ENCODE measurements at places on chromosomes 11 and 22. TPM values are rescaled to one million over a fixed set of nuclear protein-coding genes. Genes with fewer than 3 reads are reported as not detected.
A peak's percentile ranks its signal among the peaks of the same experiment; 100 is the strongest.

Gene CCDC89
- 1.4 TPM for polyA plus RNA-seq

- peak; percentile 57 for DNase-seq
Measured at GRCh38 chr22:43186272-43187170, at the start of gene TTLL12. TSS of gene TTLL12 (minus strand) at chr22:43187134. CDS start at chr22:43187069, 65 bp downstream.

Gene UBQLNL
- polyA plus RNA-seq = 0.15 TPM

GRCh38 chr11:44775366-44775984 is 48.7 kb downstream of the TSPAN18 start:
- no peak for DNase-seq

DNA sequence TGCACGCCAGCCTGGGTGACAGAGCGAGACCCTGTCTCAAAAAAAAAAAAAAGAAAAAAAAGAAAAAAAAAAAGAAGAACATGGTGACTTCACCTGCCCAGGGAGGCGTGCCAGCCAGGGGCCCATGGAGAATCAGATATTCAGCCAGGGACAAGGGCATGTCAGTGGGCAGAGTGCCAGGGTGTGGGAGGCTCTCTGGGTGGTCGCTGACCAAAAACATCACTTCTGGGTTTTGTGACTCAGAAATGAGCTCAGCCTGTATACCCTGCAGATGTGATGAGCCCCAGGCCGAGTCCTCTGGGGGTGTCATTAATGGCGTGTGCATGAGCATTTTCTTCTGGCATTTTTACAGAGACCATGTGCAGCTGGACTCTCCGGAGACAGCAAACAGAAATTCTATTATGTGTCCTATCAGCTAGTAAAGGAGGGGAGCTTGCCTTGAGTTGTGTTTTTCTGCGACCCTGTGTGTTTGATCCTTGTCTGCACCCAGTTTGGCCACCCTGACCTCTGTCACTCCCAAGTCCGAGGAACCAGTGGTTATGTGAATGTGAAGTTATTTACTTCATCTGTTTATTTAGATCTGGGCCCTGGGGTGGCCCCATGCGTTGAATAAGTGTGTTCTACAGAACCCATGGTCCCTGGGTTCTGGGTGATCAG is 53.6 kb downstream of the BCR start:
- peak; percentile 52 for DNase-seq

DNA sequence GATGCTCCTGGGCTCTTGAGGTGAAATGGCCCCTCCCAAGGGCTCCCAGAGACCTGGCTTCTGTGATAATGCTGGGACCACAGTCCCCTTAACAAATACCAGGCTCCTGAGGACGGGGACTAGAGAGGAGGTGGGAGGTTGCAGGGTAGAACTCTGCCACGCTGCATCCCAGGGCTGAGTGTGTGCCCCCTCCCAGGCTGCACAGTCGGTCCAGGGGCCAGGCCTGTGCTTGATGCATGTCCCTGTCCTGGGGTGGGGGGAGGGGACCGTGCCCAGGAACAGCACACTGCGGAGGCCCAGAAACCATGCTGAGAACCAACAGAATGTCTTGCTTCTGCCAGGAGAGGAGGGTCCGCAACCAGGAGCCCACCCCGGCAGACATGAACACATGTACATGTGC is 9.3 kb downstream of the CSF2RB start:
- DNase-seq = no peak

DNA sequence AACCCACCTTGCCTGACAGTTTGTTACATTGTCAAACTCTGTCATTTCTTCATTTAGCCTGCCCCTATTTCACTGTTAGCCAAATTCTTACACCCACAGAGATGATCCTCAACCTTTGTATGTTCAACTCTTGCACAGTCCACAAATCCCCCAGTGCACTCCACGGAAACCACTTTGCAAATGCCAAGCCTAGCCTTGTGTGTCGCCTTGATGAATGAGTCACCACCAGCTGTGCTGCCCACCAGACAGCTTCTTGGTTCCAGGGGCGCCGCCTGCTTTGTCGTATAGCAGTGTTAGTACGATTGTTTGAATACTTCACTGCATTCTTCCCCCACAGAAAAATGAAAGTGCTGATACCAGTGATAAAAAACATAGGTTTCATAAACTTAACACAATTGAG is 686.3 kb downstream of the NTM start:
- DNase-seq = no peak

DNA sequence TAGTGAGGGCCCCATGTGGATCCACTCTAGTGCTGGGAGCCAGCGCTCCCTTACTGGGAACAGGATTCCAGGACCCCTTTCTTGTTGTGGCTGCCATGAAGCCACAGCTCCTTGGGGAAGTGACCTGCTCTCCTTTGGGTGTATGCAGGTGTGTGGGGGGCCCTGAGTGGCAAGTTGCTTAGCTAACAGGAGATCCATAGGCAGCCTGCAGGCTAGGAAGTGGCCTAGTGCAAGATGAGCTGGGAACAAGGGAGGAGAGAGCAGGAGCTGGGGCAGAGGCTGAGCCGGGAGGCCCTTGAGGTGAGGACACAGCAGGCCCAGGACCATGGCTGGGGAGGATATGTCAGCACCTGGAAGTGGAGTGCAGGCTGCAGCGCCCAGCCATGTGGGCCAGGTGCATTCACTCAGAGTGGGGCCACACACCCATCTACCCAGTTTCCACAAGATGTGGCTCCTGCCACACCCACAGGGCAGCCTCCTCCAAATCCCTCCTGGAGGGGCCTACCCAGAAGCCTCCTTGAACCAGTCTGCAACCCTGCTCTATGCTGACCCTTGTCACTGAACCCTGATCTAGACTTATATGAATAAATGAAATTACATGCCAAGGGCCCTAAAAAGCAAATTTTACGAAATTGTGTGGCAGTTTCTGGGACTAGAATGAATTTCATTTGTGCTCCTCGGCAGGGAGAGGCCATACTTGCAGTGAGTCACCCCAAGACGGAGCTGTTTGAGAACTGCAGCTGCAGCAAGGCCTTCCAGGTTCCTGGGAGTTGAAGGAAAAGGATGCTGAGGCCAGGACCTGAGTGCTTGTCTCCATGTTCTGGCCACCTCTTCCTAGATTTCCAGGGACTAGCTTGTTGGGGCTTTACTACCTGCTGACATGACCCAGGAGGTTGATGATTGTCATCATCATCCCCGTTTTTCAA is 3.2 kb downstream of the THAP7 start:
- no peak for DNase-seq

- DNase-seq = no peak
Measured at GRCh38 chr11:104784684-104785460, 113.4 kb downstream of the CASP12 start.

Gene INPP5J
- polyA plus RNA-seq = 0.80 TPM

GRCh38 chr11:110076371-110076965 is 16.7 kb upstream of the ZC3H12C start:
- DNase-seq = peak; percentile 23

DNA sequence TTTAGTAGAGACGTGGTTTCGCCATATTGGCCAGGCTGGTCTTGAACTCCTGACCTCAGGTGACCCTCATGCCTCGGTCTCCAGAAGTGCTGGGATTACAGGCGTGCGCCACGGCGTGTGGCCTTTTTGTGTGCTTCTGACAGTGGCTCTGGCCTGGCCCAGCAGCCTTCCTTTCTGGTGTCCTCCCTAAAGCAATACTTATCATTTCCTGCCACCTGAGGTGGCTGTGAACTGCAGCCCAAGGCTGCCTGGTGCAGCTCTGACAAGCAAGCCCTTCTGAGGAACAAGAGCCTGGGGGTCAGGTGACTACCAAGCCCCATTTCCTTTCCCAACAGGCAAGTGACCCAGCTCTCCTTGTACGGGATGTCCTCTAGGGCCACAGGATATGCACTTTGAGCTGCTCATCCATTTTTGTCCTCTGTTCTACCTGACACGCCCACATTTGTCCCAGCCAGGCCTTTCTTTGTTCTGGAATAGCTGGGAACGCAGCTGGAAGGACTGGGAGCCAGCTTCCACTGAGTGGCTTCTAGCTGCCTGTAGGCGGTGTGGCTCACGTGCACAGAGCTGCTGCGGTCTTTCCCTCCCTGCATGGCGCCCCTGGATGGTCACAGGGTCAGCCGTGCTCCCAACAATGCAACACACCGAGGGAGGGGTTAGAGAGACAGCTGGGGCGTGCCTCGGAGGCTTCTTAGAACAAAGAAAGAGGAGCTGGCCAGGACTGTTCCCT is 12.3 kb upstream of the BID start:
- peak; percentile 87 for DNase-seq

All from muscle of back (tissue), 13 donors.